NCI-H526 (cell line): ENCODE measurements at places on chromosomes 7 and 10.
A peak's percentile ranks its signal among the peaks of the same experiment; 100 is the strongest.

GRCh38 chr7:44771358-44771757 is 22.7 kb downstream of the ZMIZ2 start:
- no peak for DNase-seq

GRCh38 chr7:47666164-47666862 is 84.4 kb upstream of the TNS3 start:
- DNase-seq, result no peak

DNA sequence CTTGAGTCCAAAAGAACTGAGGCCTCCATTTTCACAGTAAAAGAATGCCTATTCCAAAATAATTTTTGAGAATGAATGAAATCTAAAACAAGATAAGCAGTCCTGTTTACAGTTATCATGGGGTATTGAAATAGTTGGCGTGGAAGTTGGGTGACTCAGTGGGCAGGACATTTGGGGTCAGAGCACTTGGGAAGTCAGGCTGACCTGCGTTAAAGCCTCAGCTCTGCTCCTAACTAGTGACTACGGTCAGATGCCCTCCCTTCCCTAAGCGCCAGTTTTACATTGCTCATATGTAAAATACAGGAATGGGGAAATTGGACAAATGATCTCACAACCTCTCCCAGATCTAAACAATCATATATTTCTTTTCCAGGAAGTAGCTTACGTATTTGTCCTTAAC is 2.3 kb upstream of the PAPSS2 start:
- no peak for DNase-seq

DNA sequence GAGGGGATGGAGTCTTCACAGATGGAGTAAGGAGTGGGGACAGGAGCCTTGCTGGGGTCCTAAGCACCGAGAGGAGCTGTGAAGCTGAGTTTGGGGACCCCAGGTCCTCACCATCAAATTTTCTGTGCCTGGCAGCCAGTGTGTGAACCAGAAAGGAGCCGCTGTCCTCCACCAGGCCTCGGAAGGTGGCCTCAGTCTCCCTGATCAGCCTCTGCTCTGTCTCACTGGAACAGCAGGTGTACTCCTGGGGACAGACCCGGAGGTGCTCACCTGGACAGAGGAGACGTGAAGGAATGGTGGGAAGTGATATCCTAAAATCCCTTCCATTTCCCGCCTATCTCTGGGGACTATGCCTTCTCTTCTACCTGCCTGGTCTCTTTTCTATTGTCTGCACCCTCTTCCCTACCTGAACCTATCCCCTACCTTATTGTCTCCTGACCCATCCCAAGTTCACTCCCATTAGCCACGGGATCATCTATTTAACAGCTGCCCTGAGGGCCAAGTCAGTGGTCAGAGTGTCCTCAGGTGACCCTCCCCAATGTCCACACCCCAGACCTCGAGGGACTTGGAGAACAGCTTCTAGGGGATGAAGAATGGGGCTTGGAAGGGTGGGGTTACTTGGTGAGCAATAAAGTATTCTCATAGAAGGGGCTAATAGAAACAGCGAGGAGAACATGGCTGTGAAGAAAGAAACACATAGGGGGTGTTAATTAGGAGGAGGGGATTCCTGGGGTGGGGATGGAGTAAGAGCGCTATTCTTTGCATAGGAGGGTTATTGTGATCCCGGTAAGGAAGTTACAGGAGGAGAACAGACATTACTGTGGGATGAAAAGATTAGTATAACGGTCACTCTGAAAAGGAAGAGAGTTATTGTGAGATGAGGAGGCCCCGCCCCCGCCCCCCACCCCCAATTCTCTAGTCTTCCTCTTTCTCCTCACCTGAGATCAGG is 811 bp downstream of the GPC2 start:
- DNase-seq, result no peak

DNA sequence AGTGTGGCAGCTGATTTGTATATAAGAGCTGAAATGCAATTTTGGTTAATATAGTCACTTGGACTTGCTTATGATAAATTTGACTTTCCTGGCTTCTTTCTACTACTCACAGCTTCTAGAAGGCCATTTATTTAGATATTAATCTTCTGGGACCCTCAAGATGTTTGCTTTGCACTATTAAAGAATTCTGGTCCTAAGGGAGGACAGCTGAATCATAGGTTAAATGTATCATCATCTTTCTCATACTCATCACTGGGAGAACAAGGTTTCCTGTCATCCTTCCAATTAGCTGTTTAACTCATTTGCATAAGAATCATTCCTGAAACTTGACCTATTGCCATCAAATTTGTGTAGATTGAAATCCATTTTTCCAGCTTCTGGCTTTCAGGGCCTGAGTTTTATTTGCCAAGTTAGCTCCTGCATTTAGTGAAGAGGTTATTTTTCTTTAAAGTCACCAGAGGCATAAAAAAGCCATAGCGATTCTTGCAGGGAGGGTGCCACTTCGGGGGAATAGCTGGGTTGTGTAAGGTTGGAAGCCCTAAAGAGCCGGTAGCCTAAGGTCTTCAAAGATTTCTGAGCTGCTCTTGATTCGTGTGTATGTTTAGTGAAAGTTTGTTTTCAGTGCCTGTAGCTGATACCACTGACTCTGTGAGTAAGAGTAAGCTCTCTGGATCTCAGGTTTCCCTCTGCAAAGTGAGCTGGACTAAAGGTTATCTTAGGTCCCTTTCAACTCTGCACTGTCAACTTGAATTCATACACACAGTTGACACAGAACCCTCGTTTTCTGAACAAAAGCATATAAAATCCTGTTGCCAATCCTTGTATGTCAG is 4.3 kb downstream of the MAP3K8 start:
- no peak for DNase-seq

DNA sequence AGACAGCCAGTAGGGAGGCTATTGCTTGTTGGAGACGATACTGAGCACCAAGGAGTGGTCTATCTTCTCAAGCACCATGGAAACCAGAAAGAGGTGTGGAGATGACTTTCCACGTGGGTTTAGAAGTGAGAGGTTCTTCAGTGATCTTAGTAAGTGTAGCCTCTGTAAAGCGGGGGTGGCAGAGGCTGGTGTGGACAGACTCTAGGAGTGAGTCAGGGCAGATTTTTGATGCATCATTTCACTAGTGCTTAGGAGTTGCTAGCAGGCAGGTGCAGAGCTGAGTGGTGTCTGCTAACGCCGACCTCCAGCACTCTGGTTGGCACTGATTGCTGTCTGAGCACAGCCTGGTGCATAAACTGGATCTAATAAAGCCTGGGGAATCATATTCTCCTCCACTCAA is 78.4 kb upstream of the ADO start:
- no peak for DNase-seq

DNA sequence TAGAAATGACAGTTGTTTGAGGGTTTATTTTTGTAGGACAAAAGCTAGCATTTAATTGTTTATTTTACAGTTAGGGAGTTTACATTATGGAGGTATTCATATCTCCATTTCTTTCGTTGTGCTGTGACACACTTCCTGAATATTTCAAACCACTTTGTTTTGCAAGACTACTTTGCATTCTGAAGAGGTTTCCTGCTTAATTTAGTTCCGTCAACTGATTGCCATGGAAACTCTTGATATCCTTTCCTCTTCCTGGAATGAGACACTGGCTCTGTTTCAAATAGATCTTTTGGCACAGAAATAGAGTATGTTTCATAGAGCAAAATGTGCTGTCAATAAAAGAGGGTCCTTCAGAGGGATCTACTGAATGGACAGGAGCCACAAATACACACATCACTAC is 159.5 kb upstream of the AGR3 start:
- DNase-seq, result no peak

DNA sequence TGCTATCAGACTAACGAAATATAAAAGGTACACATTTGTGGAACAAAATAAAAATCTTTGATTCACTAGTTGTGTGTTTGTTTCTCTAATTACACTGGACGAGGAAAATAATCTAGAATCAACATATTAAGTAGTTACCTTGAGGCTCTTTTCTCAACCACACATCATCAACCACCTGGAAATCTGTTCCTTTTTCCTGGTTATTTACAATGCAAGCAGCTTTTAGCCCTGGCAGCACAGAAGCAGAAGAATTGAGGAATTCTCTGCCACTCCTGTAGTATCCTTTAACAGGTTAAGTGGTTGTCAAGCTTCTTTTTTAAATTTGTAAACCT is 23.7 kb downstream of the NUP42 start:
- no peak for DNase-seq

- DNase-seq, result no peak
Observed at GRCh38 chr7:24877790-24878311, 102.1 kb downstream of the OSBPL3 start.

DNA sequence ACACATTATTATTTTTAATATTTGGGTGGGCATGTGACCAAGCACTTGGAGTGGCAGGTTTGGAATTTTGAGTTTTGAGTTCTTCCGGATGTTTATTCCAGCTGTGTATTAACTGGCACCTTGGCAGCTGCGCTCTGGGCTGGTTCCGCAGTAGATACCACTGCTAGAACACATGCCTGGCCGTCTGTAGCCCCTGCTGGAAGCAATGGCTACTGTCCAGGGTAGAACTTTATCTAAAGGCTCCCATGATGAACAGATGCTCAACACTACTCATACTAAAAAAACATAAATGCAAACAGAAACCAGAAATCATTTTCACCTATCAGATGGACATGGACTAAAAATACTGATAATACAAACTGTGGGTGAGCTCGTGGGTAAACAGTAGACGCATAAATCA is 19.4 kb upstream of the SH3PXD2A start:
- DNase-seq, result no peak

- DNase-seq, result no peak
Observed at GRCh38 chr10:11261687-11262493, 244.2 kb downstream of the CELF2 start.

DNA sequence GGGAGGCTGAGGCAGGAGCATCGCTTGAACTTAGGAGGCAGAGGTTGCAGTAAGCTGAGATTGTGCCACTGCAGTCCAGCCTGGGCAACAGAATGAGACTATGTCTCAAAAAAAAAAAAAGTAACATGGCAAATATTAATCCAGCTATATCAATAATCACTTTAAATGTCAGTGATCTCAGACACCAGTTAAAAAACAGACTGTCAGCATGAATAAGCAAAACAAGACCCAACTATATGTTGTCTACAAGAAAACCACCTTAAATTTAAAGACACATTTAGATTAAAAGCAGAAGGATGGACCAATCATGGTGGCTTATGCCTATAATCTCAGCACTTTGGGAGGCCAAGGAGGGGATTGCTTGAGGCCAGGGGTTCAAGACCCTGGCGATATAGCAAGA is 8.5 kb upstream of the ATE1 start:
- DNase-seq, result no peak

- DNase-seq, result no peak
Observed at GRCh38 chr7:122010116-122010515, 133.9 kb downstream of the AASS start.

DNA sequence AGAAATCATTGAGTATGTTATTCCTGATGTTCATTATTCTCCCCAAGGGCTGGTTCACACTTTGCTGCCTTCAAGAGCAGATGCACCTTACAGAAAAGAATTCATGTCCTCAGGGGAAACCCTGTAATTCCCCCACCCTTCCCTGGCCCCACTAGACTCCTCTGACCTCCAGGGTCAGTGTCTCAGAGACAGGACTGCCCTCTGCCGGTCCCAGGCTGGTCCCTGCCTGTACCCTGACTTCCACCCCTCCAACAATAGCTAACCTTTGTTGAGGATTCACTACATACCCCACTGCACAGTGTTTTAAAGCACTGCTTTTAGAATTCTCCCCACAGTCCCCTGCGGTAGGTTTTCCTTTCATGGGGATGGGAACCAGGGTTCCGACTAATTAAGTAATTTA is 4.4 kb upstream of the SEPHS1 start:
- DNase-seq, result no peak

- no peak for DNase-seq
Observed at GRCh38 chr7:71548746-71549145, 416.8 kb downstream of the GALNT17 start.

DNA sequence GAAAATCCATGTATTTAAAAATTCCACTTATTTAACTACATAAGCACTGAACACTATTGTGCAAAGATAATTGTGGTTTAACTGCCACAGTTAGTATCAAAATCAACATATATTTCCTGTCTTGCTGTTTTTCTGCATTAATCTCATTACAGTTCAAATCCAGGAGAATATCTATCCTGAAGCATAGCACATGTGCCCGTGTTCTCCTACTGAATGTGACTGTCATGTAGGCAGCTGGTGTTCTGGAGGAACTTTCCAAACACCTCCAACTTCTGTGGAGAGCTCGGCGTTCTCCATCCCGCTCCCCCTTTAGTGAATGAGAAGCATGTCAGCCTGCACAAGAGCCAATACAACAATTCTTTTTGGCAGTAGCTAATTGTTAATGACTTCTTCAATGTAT is 76.4 kb upstream of the IKZF1 start:
- DNase-seq, result no peak

- peak; percentile 70 for DNase-seq
Observed at GRCh38 chr10:125060826-125061556, 99.4 kb downstream of the CTBP2 start.

GRCh38 chr7:104955276-104955675 is 58.7 kb upstream of the KMT2E start:
- no peak for DNase-seq

DNA sequence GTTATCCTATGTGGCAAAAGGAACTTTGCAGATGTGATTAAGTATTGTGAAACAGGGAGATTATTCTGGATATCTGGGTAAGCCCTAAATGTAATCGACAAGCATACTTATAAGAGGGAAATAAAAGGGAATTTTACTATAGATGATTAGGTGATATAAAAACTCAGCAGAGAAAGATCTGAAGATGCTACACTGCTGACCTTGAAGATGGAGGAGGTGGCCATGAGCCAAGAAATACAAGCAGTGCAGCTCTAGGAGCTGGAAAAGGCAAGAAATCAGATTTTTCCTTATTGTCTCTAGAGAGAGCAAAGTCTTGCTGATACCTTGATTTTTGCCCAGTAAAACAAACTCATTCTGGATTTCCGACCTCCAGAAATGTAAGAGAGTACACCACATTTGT is 67.7 kb downstream of the BRAF start:
- DNase-seq, result no peak

DNA sequence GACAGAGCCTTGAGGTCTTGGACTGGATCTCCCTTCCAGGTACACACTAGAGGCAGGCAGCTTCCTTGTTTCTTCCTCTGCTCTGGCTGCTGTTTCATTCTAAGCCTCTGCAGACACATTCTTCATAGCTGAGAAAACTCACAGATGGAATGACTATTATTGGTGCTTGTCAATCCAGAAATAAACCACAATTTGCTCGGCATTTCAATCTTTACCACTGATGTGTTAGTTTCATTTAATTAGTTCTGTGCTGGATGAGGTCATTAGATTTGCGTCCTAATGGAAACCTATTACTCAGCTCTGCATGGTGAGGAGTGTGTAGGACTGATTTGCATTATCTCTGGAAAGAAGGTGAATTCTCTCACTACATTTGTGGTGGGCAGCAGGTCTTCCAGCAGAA is 392.5 kb downstream of the NRG3 start:
- DNase-seq, result no peak
